ENCODE measurements at places on chromosomes 12 and 14. TPM values are rescaled to one million over a fixed set of nuclear protein-coding genes. Genes with fewer than 3 reads are reported as not detected.

GRCh38 chr12:44025499-44025898 is 189.6 kb downstream of the TMEM117 start:
- no peaks in the 10 kb centered on the region for H3K4me1 ChIP-seq
- no peaks in the 10 kb centered on the region for H3K27me3 ChIP-seq
- no peak for DNase-seq
- H3K4me3 ChIP-seq = no peak overlapping the region
- H3K27ac ChIP-seq = no peak overlapping the region

ACRBP gene
- total RNA-seq = 1.6 TPM

- no peaks in the 10 kb centered on the region for H3K27me3 ChIP-seq
- no peaks in the 10 kb centered on the region for H3K36me3 ChIP-seq
- peaks cover 43% of the 10 kb centered on the region for H3K4me1 ChIP-seq
- no peak overlapping the region for H3K4me3 ChIP-seq
Measured at GRCh38 chr12:132436791-132437251, 53.1 kb upstream of the FBRSL1 start.

GRCh38 chr12:20463913-20464524 is 95.7 kb downstream of the PDE3A start:
- DNase-seq = no peak
- no peaks in the 10 kb centered on the region for H3K4me1 ChIP-seq
- H3K36me3 ChIP-seq = no peaks in the 10 kb centered on the region

- peak overlapping the region; percentile 76 for H3K27ac ChIP-seq
- peak overlapping the region; percentile 6 for H3K4me3 ChIP-seq
- no peak for DNase-seq
- peaks cover 46% of the 10 kb centered on the region for H3K4me1 ChIP-seq
- peaks cover 52% of the 10 kb centered on the region for H3K36me3 ChIP-seq
Measured at GRCh38 chr14:102200690-102201352, 61.1 kb downstream of the WDR20 start.

DNA sequence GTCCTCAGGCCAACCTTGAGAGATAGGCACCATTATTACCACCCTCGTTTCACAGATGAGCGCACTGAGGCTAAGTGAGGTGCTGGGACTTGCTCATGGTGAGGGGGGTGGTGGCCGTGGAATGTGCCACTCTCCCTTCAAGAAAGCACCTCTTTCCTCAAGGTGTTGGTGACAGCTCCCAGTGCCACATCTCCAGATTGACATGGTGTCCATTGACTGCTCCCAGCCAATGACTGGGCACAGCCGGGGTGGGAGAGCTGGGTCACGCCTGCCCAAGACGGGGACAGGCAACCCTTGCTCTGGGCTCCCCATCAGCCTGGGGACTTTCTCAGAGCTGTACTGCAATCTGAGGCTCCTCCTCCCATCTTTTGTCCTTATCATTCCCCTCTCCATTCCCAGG is 21.0 kb upstream of the MYL2 start:
- no peak for DNase-seq
- no peaks in the 10 kb centered on the region for H3K36me3 ChIP-seq
- H3K4me3 ChIP-seq = no peak overlapping the region
- H3K27ac ChIP-seq = no peak overlapping the region
- H3K4me1 ChIP-seq = peaks cover 6% of the 10 kb centered on the region

DNA sequence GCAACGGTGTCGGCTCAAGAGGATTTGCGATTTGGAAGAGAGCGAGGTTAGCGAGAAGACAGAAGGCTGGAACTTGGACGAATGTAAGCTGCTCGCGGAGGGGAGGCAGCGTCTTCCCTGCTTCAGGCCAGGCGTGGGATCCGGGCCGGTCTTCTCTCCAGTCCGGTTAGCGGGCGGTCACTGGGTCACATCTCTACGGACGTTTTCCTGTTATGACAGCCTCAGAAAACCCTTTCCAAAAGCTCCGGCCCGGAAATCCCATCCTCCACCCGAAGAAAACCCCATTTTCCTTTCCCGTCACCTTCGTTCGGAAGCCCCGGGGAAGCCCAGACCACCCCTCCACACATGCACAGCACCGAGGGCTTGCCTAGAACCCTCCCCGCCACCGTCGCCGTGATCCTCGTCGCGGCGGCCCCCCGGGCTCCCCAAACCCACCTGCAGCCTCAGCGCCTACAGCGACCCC is 268 bp downstream of the NDUFB1 start:
- H3K4me3 ChIP-seq = peak overlapping the region; percentile 86
- no peak for DNase-seq
- peak overlapping the region; percentile 100 for H3K27ac ChIP-seq
- H3K27me3 ChIP-seq = no peaks in the 10 kb centered on the region
- H3K4me1 ChIP-seq = peaks cover 34% of the 10 kb centered on the region

GRCh38 chr14:57297852-57298251 is 29.1 kb downstream of the AP5M1 start:
- DNase-seq = no peak
- no peaks in the 10 kb centered on the region for H3K27me3 ChIP-seq
- H3K36me3 ChIP-seq = no peaks in the 10 kb centered on the region
- no peaks in the 10 kb centered on the region for H3K4me1 ChIP-seq
- H3K4me3 ChIP-seq = no peak overlapping the region

- H3K27me3 ChIP-seq = no peaks in the 10 kb centered on the region
- H3K4me3 ChIP-seq = no peak overlapping the region
- peak overlapping the region; percentile 60 for H3K27ac ChIP-seq
- H3K36me3 ChIP-seq = no peaks in the 10 kb centered on the region
- no peak for DNase-seq
Measured at GRCh38 chr14:102916347-102917055, 6.0 kb upstream of the AMN start.

DNA sequence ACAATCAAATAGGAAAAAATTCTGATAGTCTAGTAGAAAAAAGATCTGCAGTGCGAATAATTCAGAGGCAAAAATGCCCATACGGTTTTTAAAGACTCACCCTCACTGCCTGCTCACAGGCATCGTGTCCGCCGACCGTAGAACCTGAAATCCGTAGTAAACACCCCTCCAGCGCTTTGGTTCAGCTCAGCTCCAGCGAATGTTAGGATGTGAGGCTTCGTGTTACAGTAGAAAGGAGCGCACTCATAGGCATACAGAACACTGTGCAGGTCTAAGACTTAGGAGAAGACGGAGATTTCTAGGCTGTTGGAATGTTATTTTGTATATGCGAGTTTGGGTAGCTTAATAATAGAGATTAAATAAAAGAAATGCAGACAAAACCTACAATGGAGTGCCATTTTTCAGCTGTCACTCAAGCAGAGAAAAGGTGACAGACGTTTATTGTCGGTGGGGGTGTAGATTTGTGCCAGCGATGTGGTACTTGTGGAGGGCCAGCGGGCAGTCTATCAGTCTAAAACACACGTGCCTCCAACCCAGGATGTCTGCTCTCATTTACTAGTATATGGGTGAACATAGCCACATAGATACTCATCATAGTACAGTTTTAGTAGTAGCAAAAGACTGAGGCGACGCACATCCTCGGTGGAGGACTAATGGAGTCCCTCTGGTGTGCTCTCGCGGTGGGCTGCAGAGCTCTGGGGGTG is 25.7 kb downstream of the SFSWAP start:
- H3K27ac ChIP-seq = no peak overlapping the region
- no peak for DNase-seq
- no peak overlapping the region for H3K4me3 ChIP-seq
- H3K36me3 ChIP-seq = peaks cover 38% of the 10 kb centered on the region
- H3K4me1 ChIP-seq = no peaks in the 10 kb centered on the region
- H3K27me3 ChIP-seq = no peaks in the 10 kb centered on the region

PLEK2 gene
- total RNA-seq = 0.45 TPM

SERPINA4 gene
- not detected for total RNA-seq

DNA sequence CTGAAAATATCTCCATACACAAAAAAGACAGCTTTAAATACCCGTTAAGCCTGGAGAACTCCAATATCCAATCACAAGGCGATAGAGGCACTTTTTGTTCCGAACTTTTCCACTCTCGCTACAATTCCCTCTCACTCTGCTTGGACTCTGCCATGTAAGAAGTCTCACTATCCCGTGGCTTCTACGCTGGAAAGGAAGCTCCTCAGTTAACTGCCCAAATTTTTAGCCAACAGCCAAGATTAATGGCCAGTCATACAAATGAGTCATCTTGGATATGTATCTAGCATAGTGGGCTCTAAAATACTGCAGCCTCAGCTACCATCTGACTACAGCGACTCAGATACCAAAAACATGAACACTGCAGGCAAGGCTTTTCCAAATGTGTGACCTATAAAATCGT is 45.5 kb upstream of the RERGL start:
- no peak overlapping the region for H3K27ac ChIP-seq
- H3K36me3 ChIP-seq = no peaks in the 10 kb centered on the region
- no peak overlapping the region for H3K4me3 ChIP-seq
- H3K27me3 ChIP-seq = no peaks in the 10 kb centered on the region
- DNase-seq = no peak
- no peaks in the 10 kb centered on the region for H3K4me1 ChIP-seq

PARPBP gene
- total RNA-seq = 26.6 TPM

GSC gene
- not detected for total RNA-seq

DNA sequence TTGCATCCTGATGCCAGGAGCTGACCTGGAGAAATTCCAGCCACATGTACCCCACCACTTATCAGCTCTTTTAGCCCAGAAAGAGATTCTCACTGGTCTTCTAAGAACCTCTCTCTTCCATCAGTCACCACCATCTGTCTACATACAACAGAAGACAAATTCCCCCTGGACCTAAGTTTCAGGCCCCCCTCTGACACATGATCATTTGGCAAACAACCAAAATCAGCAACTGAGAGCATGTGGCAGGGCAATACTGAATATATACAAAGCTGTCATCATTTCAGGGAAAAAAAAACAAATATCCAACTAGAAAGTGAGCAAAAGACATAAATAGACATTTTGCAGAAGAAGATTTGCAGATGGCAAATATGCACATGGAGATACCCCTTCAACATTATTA is 180.2 kb downstream of the FOXN3 start:
- no peak overlapping the region for H3K27ac ChIP-seq
- no peak overlapping the region for H3K4me3 ChIP-seq
- DNase-seq = no peak
- H3K36me3 ChIP-seq = peaks cover 9% of the 10 kb centered on the region

- peaks cover 82% of the 10 kb centered on the region for H3K4me1 ChIP-seq
- H3K27me3 ChIP-seq = peaks cover under 1% of the 10 kb centered on the region
- H3K4me3 ChIP-seq = no peak overlapping the region
- H3K36me3 ChIP-seq = peaks cover 20% of the 10 kb centered on the region
- no peak overlapping the region for H3K27ac ChIP-seq
- no peak for DNase-seq
Measured at GRCh38 chr12:47900131-47901062, 4.4 kb downstream of the VDR start.

GRCh38 chr12:111269718-111270117 is 99.2 kb downstream of the PHETA1 start:
- H3K4me3 ChIP-seq = no peak overlapping the region
- no peak overlapping the region for H3K27ac ChIP-seq
- H3K36me3 ChIP-seq = no peaks in the 10 kb centered on the region
- no peak for DNase-seq
- H3K27me3 ChIP-seq = peaks cover 11% of the 10 kb centered on the region

ARHGDIB gene
- total RNA-seq = 1,891 TPM

- peaks cover 77% of the 10 kb centered on the region for H3K27me3 ChIP-seq
- peaks cover 11% of the 10 kb centered on the region for H3K4me1 ChIP-seq
- no peak overlapping the region for H3K4me3 ChIP-seq
- H3K36me3 ChIP-seq = peaks cover 2% of the 10 kb centered on the region
- no peak overlapping the region for H3K27ac ChIP-seq
- DNase-seq = no peak
Measured at GRCh38 chr14:32934881-32935633, 3.6 kb upstream of the NPAS3 start.

- peaks cover 86% of the 10 kb centered on the region for H3K36me3 ChIP-seq
- peak overlapping the region; percentile 86 for H3K27ac ChIP-seq
- no peak overlapping the region for H3K4me3 ChIP-seq
- no peak for DNase-seq
- H3K4me1 ChIP-seq = peaks cover 84% of the 10 kb centered on the region
Measured at GRCh38 chr12:6458281-6459003, 6.6 kb downstream of the TAPBPL start.

GRCh38 chr14:36514278-36515104 is 5.5 kb downstream of the NKX2-1 start:
- no peaks in the 10 kb centered on the region for H3K36me3 ChIP-seq
- H3K27me3 ChIP-seq = peaks cover 75% of the 10 kb centered on the region
- peaks cover 2% of the 10 kb centered on the region for H3K4me1 ChIP-seq

DNA sequence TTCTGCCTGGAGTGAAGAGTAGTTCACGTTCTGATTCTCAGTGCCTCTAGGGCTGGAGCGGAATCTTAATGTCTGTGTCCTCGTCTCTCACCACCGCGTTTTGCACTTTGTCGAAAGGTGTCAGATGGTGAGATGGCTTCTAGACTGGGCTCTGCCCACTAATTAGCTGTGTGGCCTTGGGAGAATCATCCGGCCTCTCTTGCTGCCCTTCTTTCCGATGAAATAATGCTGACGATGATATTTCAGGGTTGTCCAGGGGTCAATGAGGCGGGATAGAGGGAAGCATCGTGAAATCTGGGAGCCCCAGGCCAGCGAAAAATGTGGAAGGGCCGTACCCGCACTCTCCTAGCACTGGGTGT is 811 bp upstream of the GALNT16 start:
- H3K4me1 ChIP-seq = peaks cover 6% of the 10 kb centered on the region
- H3K4me3 ChIP-seq = no peak overlapping the region
- no peaks in the 10 kb centered on the region for H3K36me3 ChIP-seq

- H3K36me3 ChIP-seq = no peaks in the 10 kb centered on the region
- no peak for DNase-seq
- H3K4me1 ChIP-seq = no peaks in the 10 kb centered on the region
- H3K27ac ChIP-seq = no peak overlapping the region
- H3K4me3 ChIP-seq = no peak overlapping the region
Measured at GRCh38 chr12:114920771-114921554, 237.0 kb upstream of the TBX3 start.

DNA sequence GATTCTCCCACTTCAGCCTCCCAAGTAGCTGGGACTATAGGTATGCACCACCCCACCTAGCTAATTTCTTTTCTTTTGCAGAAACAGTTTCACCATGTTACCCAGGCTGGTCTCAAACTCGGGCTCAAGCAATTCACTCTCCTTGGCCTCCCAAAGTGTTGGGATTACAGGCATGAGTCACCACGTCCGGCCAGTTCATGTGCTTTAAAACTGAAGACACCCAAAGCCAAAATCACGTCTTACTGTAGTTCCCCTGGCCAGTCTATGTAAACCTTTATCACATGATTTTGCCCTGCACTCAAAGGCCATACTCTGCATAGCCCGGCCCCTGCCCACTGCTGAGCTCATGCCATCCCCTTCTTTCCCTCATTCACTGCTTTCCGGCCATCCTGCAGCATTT is 4.5 kb downstream of the ALKBH2 start:
- H3K27ac ChIP-seq = no peak overlapping the region
- peaks cover 19% of the 10 kb centered on the region for H3K36me3 ChIP-seq
- H3K27me3 ChIP-seq = no peaks in the 10 kb centered on the region
- peaks cover 33% of the 10 kb centered on the region for H3K4me1 ChIP-seq

ITGB7 gene
- 621 TPM for total RNA-seq

DNA sequence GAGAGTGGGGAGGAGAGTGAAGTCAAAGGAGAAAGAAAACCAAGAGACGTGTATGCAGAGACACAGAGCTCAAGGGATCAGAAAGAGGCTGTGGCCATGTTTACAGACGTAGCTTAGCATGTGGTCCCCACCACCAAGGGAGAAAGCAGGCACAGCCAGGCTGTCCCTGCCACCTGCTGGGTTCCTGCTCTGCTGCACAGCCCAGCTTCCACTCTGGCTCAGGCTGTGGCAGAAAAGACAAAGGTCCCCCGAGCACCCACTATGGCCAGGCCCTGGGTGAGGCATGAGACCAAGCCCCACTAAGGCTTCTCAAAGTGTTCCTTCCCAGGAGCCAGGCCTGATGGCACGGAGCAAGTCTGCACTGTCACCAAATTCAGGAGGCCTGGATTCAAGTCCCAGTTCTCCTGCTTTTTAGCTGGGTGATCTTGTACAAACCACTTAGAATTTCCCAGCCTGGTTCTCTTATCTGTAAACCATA is 25.9 kb upstream of the COL2A1 start:
- H3K27ac ChIP-seq = no peak overlapping the region
- no peak for DNase-seq
- H3K4me1 ChIP-seq = no peaks in the 10 kb centered on the region
- H3K36me3 ChIP-seq = no peaks in the 10 kb centered on the region
- no peak overlapping the region for H3K4me3 ChIP-seq

Data from activated CD4-positive, alpha-beta T cell treated with anti-CD3 and anti-CD28 coated beads, Interleukin-2, amount 10 ng/mL, durations not matched to agents 7 days and 5 days (primary cell).